H4 (cell line): ENCODE measurements at places on chromosomes 13 and 19. TPM values are rescaled to one million over a fixed set of nuclear protein-coding genes. Genes with fewer than 3 reads are reported as not detected.

Gene MEIS3
- total RNA-seq = 45.8 and 52.2 TPM in 2 replicates

Gene NKG7
- not detected in 2 replicates for total RNA-seq

Gene AXL
- 97.8 and 105 TPM in 2 replicates for total RNA-seq

Gene SMAD9
- 2.2 and 4.0 TPM in 2 replicates for total RNA-seq

Gene CADM4
- 2.2 and 5.4 TPM in 2 replicates for total RNA-seq
